Suppressor macrophage (primary cell): ENCODE measurements at places on chromosomes 4 and X.

- DNase-seq, result peak; percentile 64
Observed at GRCh38 chr4:57426779-57427395, 316.7 kb upstream of the IGFBP7 start.

GRCh38 chrX:13747836-13748235, 13.3 kb downstream of the OFD1 start:
- DNase-seq, result peak; percentile 33

- DNase-seq, result no peak
Observed at GRCh38 chrX:68177542-68177941, 255.8 kb downstream of the OPHN1 start.

- no peak for DNase-seq
Observed at GRCh38 chr4:53890461-53890860, 173.9 kb downstream of the CHIC2 start.

- no peak for DNase-seq
Observed at GRCh38 chr4:91681091-91681490, 622.7 kb upstream of the GRID2 start.

DNA sequence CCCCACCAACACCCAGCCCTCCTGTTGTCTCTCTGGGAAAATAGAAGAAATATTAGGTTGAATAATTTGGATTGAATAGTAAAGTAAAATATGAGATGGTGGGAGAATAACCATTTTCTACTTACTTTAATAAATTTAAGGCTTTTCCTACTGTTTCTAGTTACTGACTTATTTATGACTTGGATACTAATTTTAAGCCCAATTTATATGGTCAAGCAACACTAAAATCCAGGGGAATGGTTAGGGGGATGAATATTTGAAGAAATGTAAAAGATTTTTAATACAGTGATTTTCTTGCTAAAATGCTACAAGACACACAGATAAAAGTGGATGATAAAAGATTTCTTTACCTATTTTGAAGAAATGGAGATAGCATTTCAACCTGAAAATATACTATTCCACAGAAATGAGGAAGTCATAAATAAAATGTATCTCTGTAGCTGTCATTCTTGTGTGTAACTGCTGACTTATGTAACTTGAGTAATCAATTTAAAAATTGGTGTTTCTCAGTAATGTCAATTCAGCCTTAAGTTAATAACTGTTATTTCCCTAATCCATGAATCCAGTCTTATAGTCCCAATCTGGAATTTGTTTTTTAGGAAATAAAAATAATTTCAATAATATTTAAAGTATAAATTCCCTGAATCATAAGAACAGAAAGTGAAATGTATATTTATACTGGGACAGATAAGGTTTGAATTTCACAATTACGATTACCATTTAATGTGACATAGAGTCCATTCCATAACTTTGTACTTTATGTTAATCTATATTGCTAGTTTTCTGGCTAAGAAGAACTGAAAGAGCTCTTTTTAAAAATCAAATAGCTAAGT, 24.3 kb upstream of the IL2 start:
- DNase-seq, result no peak
